ENCODE measurements at places on chromosomes 5 and 9.

DNA sequence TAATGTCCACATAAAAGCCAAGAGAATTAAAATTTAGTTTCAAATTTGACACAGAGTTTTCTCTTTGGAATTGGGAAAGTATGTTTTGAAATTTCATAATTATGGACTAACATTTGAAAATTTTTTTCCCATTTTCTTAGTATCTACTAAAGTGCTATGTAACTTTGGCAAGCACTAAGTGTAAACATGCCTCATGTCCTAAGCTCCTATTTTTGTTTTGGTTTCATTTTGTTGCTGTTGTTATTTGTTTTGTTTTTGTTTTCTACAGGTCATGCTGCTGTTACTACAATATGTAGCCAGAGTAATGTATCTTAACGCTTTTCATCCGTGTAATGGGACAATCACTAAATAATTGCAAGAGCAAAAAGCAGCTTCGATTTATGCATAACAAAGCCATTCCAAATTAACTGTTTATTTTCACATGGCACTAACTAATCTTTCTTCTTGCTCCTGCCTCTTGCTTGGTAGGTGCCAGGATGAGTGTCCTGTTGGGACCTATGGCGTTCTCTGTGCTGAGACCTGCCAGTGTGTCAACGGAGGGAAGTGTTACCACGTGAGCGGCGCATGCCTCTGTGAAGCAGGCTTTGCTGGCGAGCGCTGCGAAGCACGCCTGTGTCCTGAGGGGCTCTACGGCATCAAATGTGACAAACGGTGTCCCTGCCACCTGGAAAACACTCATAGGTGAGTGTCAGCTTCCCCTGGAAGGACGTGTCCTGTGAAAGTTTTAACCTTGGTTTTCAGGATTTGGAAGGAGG, 107.3 kb upstream of the PRRC1 start:
- DNase-seq: no peak

GRCh38 chr9:38010918-38011704, 57.9 kb downstream of the SHB start:
- no peak for DNase-seq

- DNase-seq: no peak
These were observed 27.3 kb upstream of the EDIL3 start for GRCh38 chr5:84411832-84412605.

GRCh38 chr5:178416919-178417318, 173.3 kb downstream of the COL23A1 start:
- no peak for DNase-seq

DNA sequence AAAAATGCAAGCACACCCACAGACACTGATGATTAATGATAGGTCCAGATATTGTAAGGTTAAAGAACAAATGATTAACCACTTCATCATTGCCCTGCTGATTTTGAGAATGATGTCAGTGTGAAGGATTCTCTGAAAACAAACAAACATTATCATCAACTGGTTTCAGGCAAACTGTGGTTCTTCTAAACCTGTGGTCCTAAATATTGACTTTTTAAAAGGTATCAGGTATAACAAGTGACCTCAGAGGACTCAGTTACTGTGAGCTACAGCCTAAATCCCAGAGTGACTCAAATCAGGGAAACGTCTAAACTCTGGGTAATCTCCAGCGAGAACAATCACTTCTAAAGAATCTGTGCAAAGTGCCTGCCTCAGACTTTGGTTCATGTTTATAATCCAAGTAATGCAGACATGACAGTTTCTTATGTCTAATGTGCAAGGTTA, 172.3 kb upstream of the CDH6 start:
- no peak for DNase-seq

GRCh38 chr5:145484158-145484557, 351.0 kb downstream of the PRELID2 start:
- no peak for DNase-seq

GRCh38 chr9:31445960-31446359, 938.5 kb upstream of the ACO1 start:
- no peak for DNase-seq

GRCh38 chr5:71862507-71863060, 143.5 kb downstream of the CARTPT start:
- DNase-seq: no peak
